ENCODE measurements at places on chromosomes 7 and 10.

- H3K36me3 ChIP-seq = peaks cover 18% of the 10 kb centered on the region
- no peak overlapping the region for H3K27ac ChIP-seq
- peaks cover 17% of the 10 kb centered on the region for H3K4me1 ChIP-seq
- DNase-seq = no peak
- H3K27me3 ChIP-seq = no peaks in the 10 kb centered on the region
Measured at GRCh38 chr7:36668080-36668479, 56.2 kb downstream of the AOAH start.

GRCh38 chr10:75137533-75138438 lies 26.3 kb downstream of the SAMD8 start:
- peaks cover 11% of the 10 kb centered on the region for H3K36me3 ChIP-seq
- peak overlapping the region; percentile 15 for H3K27ac ChIP-seq
- no peak overlapping the region for H3K4me3 ChIP-seq
- DNase-seq = no peak
- peaks cover 23% of the 10 kb centered on the region for H3K4me1 ChIP-seq

DNA sequence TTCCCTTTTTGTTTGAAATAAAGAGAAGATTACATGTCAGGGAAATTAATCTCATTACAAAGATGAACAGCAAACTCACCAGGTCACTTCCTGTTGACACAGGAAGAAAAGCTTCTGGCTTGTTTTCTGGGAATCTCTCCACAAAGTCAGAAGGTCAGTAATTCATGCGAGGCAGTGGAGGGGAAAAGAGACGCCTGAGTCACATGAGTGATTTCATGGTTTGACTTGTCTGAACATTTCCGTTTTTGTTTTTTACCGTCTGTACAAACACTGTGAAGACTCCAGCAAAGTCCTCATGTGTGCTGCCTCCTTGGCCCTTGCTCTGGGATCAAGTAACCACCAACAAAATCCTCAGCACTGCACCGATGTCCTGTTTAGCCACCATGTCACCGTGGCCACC lies 2.5 kb upstream of the HABP2 start:
- DNase-seq = no peak
- peaks cover 5% of the 10 kb centered on the region for H3K4me1 ChIP-seq
- no peak overlapping the region for H3K27ac ChIP-seq
- H3K4me3 ChIP-seq = no peak overlapping the region
- H3K36me3 ChIP-seq = no peaks in the 10 kb centered on the region

- peaks cover 6% of the 10 kb centered on the region for H3K4me1 ChIP-seq
- no peak overlapping the region for H3K4me3 ChIP-seq
- no peak for DNase-seq
- H3K36me3 ChIP-seq = peaks cover 20% of the 10 kb centered on the region
Measured at GRCh38 chr10:11949152-11949551, 93.5 kb downstream of the UPF2 start.

DNA sequence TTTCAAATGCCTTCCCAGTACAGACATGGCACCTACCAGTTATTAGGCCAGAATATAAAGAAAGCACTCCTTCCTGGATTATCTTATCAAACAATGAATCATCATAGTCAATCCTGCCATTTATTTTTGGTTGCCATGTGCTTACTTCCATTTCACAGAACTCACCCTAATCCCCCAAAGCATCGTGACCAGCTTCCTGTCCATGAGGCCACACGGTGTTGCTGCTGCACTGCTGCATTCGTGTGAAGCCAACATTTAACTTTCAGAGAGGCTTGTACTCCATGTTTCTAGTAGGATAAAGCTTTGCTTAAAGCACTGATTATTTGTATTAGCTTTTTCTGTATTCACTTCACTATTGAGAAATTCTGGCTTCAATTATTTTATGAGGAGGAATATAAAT lies 14.4 kb downstream of the COL28A1 start:
- H3K27ac ChIP-seq = no peak overlapping the region
- no peak for DNase-seq
- H3K4me3 ChIP-seq = no peak overlapping the region
- peaks cover 3% of the 10 kb centered on the region for H3K27me3 ChIP-seq
- H3K36me3 ChIP-seq = peaks cover 2% of the 10 kb centered on the region

- peaks cover 52% of the 10 kb centered on the region for H3K36me3 ChIP-seq
- peaks cover 13% of the 10 kb centered on the region for H3K4me1 ChIP-seq
- no peaks in the 10 kb centered on the region for H3K27me3 ChIP-seq
- DNase-seq = no peak
Measured at GRCh38 chr10:80158126-80158525, 25.6 kb downstream of the PLAC9 start.

DNA sequence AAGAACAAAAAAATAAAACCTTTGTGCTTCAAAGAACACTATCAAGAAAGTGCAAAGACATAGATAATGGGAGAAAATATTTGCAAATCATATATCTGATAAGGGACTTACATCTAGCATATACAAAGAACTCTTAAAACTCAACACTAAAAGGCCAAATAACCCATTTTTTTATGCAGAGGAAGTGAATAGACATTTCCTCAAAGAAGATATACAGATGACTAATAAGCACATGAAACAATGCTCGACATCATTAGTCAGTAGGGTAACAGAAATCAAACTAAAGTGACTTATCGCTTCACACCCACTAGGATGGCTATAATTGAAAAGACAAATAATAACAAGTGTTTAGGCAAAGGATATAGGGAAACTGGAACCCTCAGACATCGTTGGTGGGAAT lies 78.0 kb downstream of the MALSU1 start:
- DNase-seq = no peak
- H3K36me3 ChIP-seq = peaks cover 2% of the 10 kb centered on the region
- no peak overlapping the region for H3K27ac ChIP-seq
- no peak overlapping the region for H3K4me3 ChIP-seq
- peaks cover 7% of the 10 kb centered on the region for H3K27me3 ChIP-seq
- H3K4me1 ChIP-seq = peaks cover 27% of the 10 kb centered on the region

GRCh38 chr7:32559480-32559879 lies 64.2 kb downstream of the AVL9 start:
- peaks cover 12% of the 10 kb centered on the region for H3K36me3 ChIP-seq
- peaks cover 4% of the 10 kb centered on the region for H3K4me1 ChIP-seq
- H3K27ac ChIP-seq = no peak overlapping the region
- H3K27me3 ChIP-seq = no peaks in the 10 kb centered on the region
- no peak overlapping the region for H3K4me3 ChIP-seq
- DNase-seq = no peak

- no peak overlapping the region for H3K27ac ChIP-seq
Measured at GRCh38 chr7:83149466-83149865, 13.2 kb downstream of the PCLO start.
